ENCODE measurements at places on chromosomes 12 and 14.
A peak's percentile ranks its signal among the peaks of the same experiment; 100 is the strongest.

DNA sequence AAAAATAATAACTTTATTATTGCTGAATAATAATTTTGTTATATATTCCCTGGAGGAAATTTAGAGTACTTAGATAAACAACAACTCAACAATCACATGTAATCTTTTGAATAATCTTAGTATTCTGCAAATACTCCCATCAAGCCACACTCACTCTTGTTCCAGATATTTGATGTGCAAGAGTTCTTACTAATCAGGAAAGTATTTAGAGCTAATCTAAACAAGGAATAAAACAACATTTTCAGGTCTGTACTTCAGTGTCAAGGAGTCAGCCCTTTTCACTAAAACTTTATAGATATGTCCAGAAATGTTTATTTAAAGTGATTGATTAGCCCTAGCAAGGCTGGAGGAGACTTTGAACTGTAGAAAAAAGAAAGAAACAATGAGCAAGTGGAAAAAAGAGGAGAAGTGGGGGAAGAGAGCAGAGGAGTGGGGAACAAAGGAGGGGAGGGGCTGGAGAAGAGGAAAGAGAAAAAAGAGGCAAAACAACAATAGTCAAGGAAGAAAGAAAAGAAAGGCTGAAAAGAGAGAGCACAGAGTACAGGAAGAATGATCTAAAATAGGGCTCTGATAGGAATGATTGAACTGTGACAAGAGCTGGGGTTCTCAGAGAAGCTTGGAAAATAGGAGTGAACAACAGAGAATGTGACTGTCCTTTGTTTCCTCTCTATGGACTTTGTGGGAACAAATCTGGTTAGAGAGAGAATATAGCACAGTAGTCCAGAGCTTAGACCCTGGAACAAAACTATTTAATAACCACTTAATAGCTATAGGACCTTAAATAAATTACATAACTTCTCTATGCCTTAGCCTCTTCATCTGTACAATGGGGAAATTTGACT is 238.7 kb downstream of the AKAP6 start:
- DNase-seq = no peak

DNA sequence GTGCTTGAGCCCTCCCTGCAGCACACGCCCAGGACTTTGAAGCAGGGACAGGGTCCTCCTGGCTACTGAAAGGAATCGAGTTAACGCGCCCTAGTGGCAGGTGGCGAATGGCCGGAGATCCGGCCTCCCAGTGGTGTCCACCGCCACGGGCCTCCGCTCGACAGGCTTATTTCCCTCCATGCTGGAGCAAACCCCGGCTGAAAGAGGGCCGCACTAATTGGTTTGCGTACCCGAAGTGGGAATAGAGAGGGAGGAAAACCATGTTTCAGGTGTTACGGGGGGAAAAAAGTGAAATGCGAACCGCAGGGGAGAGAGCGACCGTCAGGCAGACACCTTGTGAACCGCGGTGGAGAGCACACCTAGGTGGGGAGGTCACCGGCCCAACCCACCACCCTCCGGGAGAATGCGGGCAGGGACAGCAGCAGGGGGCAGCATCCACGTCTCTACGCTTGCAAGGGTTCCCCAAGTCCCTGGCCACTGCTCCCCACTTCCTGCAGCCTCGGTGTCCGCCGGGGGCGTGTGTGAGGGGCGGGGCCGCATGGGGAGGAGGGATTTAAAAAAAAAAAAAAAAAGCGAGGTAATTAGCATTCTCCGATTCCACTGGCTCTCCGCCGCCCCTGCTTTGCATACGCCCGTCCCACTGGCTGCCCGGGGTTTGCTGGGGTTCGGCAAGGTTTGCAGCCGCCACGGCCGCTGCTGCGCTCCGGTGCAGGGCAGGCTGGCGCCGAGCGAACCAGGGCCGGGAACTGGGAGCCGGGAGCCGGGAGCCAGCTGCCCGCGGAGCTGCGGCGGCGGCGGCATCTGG is 224.6 kb upstream of the CRY1 start:
- peak; percentile 87 for DNase-seq

DNA sequence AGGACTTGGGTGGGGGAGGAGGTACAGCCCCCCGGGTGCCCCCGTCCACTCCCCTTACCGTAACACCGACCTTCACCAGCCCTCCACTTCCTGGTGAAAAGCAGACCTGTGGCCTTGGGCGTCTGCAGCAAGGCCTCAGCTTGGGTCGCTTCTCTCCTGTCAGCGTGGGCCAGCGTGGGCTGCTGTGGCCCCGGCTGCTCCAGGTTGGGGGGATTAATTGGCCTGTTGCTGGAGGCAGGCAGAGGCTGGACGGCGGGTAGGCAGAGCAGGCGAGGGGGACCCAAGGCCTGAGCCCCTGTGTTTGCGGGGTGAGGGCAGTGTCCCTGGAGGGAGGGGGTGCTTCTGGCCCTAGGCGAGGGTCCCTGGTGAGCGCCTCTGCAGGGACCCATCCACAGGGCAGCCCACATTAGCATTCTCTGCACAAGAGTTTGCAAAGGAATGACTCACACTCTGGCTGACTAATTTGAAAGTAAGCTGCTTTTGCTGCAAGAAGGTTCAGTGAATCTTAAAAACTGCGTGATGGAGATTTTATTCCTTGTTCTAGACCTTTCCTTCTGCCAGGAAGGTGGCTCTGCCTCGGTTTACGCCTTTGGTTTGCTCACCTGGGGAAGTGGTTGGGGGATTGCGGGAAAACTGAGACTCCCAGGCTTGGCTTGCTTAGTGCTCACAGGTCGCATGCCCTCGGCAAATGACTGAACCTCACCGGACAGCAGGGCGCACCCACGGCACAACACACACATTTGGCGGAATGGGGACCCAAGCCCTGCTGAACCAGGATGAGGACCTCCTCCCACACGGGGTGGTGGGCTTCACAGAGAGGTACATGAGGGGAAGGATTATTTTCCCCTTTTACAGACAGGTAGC is 37.9 kb upstream of the DLK1 start:
- no peak for DNase-seq

DNA sequence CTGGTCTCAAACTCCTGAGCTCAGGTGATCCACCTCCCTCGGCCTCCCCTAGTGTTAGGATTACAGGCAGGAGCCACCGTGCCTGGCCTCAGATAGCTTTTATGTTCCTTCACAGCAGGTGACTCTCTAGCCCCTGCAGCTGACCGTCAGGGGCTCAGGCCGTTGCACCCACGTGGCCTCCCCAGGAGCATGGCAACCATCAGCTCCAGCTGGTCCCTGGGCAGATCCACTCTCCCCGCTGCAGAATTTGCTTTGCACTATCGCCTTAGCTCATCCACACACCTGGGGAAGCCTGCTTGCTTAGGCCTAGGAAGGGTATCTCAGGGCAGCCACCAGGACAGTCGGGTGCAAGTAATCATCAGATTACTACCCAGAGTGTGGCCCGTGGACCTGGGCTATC is 62.6 kb downstream of the TSPAN9 start:
- no peak for DNase-seq

DNA sequence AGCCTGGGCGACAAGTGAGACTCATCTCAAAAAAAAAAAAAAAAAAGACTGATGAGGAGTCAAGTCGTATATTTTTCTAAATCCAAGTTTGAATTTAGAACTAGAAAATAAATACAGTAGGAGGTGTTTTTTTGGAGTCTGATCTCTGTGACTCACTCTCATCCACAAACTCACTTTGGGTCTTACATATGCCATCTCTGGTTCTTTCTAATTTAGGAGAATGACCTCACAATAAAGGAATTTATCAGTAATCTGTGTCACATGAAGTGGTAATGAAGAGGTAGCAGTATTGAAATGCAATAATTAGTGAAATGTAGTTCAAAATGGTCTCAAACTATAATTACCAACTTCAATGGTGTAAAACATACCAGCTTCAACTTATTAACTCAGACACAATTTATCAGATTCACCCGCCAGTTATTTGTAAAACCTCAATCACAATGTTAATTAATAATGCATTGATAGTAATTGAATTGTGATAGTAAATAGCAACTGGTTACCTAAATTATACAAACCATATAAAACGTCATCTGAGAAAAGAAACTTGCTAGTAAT is 4.4 kb upstream of the CFL2 start:
- no peak for DNase-seq

GRCh38 chr14:74501691-74502090 is 8.1 kb downstream of the ISCA2 start:
- DNase-seq = no peak

GRCh38 chr14:90608281-90608680 is 207.9 kb downstream of the TTC7B start:
- DNase-seq = no peak

GRCh38 chr14:63712123-63712522 is 15.7 kb downstream of the SGPP1 start:
- DNase-seq = no peak

All from CD4-positive, alpha-beta T cell (primary cell).